ENCODE measurements at places on chromosomes 12 and 14. TPM values are rescaled to one million over a fixed set of nuclear protein-coding genes. Genes with fewer than 3 reads are reported as not detected.

Gene GABARAPL1
- total RNA-seq, result 115 TPM

Gene ALX1
- total RNA-seq, result 1.2 TPM

Gene RASAL1
- 2.6 TPM for total RNA-seq

Gene FITM1
- total RNA-seq, result not detected

Gene CLEC6A
- not detected for total RNA-seq

All from spinal cord (tissue), 10 donors.